Brain pericyte (primary cell): ENCODE measurements at places on chromosomes 5 and 9.

GRCh38 chr5:96143450-96143849 lies 181.8 kb upstream of the ELL2 start:
- no peak for DNase-seq

GRCh38 chr5:132032196-132032595 lies 20.7 kb upstream of the ACSL6 start:
- no peak for DNase-seq

GRCh38 chr9:77276799-77277198 lies 99.5 kb downstream of the VPS13A start:
- no peak for DNase-seq

DNA sequence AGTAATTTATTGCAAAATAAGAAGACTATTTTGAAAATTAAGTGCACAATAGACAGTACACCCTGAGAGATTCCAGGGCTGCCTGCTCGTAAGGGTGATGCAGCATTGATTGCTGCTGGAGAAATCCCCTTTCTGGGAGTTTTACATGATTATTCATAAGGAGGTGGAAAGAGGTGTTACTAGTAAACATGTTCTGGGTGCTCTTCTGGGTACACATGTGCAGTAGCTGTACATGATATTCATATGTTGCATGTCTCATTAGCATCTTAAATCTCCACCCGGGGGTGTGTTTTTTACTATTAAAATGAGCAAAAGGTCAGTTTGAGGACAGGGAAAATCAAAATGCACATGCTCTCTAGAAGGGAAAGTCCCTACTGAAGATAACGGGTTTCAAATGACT lies 264.8 kb downstream of the CDK5RAP2 start:
- no peak for DNase-seq

GRCh38 chr9:70410368-70410767 lies 4.1 kb downstream of the KLF9 start:
- DNase-seq = no peak

DNA sequence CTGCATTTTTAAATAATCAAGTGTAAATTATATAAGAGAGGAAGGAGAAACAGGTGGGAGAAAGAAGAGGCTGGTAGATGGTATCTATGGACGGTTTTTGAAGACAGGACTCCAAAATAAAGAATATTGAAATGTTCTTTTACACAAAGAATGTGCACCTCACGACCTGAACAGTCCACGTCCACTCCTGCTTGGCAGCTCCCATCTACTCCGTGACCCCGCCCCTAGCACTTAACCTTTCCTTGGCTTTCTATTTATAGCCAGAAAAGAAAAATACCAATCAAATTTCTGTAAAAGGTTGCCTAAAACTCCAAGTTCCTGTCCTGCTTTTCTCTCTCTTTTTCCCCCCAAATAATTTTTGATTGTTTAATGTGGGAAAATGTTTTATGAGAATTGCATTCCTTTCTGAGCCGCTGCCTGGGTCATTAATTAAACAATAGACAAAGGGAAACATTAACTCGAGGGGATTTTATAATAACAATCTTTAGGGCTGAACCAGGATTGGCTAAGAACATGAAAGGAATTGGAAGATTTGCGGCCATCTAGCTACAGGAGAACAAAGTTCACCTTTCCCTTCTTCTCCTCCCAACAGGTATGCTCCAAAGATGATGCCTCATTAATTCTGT lies 173.6 kb upstream of the MAP3K1 start:
- no peak for DNase-seq

DNA sequence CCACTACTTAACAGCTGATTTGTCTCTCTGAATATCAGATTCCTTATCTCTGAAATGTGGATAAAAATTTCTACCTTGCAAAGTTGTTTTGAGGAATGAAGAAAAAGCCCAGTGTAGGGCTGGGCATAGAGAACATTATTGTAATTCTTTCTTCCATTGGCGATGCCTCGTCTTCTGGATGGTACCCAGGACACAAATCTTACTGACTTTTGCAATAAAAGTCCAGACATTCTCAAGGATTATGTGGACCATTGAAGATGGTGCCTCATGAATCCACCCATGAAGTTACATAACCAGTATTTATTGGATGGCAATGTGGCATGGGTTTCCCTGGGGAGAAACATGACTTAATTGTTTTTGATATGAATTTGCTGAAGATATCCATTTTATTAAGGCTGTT lies 33.1 kb downstream of the NNT start:
- DNase-seq = no peak

DNA sequence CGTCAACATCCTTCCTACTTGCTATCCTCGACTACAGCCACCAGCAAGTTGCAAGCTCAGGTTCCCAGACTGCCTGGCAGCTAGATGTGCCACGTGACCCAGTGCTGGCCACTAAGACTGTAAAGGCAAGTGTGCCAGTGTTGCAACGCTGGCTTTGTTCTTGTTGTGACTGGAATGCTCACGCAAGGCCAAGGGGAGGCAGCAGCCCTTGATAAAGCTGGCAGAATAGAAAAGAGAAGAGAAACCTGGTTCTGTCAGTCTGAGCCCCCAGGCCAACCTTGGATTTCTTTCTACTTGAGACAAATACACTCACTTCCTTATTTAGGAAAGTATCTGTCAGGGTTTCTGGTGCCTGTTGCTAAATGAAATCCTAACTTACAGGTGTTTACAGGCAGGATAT lies 113.0 kb downstream of the KLHL3 start:
- DNase-seq = no peak

- no peak for DNase-seq
Measured at GRCh38 chr5:151492729-151493128, 45.3 kb downstream of the SLC36A1 start.

- no peak for DNase-seq
Measured at GRCh38 chr5:135549413-135549812, 13.6 kb upstream of the NEUROG1 start.

DNA sequence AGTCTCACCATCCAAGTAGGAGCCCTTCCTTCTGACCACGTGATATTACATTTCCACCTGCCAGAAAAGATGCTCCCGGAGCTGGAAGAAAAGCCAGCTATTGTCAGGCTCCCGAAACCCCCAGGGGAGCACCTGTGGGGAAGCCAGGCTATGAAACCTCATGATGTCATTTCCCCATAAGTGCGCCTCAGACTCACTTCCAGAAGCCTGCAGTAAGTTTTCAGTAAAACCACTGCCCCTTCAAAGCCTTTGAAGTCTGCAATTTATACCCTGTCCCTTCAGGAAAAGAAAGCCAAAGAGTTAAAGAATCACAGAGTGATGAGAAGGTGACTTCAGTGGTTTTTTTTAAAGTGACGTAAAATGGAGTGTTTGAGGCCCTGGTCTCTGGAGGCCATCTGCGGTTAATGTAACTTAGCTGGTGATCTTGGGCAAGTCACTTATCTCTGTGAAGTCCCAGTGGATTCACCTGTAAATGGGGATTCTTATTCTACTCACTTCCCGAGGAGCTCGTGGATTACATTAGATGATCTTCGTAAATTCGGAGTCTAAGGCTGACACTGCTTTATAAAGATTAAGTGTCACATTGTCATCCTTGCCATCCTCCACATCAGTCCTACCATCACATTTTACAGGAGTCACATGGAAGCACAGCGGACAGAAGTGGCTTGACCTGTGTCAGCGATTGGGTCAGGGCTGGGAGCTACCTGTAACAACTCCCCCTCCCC lies 2.6 kb upstream of the SEMA6A start:
- no peak for DNase-seq

DNA sequence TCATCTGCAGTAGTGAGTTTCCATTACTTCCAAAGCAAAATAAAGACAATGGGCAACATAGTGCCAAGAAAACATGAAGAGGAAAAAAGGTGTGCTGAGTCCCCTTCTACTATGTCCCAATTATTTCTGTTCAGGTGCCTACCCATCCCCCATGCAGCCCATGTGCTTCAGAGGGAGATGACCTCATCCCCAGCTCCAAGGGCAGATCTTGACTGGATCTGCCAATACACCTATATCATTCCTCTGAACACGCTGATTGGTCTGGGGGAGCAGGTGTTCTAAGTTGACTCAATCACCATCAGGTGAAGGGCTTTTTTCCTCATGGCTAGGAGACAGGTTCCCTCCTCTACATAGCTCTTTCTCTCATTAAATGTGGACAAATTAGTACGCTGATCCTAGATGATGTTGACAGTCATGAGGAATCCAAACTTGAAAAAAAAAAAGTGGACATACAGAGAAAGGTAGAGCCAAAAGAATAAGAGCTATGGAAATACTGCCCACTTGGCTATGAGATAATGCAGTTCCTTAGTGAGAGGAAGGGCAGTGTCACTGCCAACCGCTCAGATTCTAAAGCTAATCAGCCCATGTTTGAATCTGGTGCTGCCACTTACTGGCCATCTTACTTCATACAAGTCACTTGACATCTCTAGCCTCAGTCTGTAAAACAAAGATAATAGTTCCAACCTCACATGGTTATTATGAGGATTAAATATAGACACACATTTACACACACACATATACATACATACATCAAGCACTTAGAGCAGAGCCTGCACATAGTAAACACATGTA lies 23.1 kb downstream of the PRELID2 start:
- DNase-seq = peak; percentile 30

- DNase-seq = no peak
Measured at GRCh38 chr9:112542593-112543292, 56.1 kb downstream of the KIAA1958 start.

DNA sequence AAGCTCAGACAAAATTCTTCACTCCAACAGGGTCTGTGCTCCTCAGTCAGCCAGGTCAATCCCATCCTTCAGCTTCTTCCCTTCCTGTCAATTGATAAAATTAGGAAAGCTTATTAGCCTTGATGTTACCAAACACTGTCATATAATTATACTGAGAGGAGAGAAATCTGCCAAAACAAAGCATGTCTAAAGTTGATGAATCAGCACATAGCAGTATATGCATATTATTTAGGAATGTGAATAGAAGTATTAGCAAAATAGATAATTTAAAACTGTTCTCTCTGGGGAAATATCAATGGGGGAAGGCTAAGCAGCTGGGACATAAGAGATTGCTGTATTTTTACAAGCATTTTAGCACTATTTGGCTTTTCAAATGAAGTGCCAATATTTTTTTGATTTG lies 107.1 kb downstream of the SAXO1 start:
- DNase-seq = no peak

GRCh38 chr5:56282951-56283350 lies 49.8 kb upstream of the ANKRD55 start:
- DNase-seq = no peak

DNA sequence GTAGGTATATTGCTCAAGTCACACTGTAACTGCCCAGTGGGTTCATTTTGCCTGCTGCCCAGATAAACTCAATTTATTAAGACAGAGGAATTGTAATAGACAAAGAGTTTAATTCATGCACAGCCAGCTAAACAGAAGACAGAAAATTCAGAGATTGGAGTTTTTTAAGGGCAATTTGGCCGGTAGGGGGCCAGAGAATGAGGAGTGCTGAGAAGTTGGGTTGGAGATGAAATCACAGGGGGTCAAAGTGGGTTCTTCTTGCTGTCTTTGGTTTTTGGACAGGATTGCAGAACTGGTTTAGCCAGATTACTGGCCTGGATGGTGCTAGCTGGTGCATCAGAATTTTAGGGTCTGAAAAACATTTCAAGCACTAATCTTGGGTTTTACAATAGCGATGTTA lies 20.7 kb upstream of the IL33 start:
- no peak for DNase-seq

DNA sequence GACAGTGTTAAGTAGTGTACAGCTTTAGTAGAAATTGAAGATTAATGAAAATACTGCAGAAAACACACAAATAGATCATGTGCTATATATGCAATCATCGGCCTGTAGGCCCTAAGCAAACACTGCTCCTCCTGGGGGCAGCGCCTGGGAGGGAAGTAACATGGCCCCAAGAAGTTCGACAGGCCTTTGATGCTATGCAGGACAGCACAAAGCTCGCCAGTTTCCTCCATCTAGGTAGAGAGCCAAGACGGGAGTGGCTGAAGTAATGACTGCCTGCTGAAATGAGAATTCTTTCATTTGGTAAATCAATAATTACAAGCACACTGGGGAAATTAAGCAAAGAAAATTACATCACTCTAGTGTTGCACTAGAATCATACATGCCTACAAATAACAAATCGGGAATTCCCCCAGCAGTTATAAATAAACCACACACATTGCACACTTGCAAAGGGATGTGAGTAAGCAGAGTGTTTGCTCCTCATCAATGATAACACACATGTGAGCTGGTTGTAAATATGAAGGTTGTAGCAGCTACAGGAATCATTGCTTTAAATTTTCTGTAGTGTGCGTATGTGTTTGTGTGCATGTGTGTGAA lies 219.9 kb upstream of the NFIL3 start:
- DNase-seq = no peak

DNA sequence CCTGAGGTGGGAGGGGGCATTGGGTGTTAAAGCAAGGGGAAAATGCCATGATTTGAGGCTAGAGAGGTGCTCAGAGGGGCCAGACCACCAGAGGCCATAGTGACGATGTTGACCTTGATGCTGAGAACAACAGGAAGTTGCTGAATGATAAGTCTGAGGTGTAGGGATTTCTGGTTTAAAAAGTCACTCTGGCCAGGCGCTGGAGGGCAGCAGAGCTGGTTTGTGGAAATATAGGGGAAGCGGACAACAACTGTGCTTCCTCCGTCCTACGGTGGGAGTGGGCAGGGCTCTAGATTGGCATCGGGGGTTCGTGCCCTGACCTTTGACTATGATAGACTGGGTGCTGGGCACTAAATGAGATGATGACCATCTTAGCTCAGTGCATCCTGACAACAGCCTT lies 44.7 kb downstream of the STOM start:
- DNase-seq = no peak
